IgD-negative memory B cell (primary cell): ENCODE measurements at places on chromosomes 1 and 21. TPM values are rescaled to one million over a fixed set of nuclear protein-coding genes. Genes with fewer than 3 reads are reported as not detected.

The GLUL gene
- 26.2 TPM for polyA plus RNA-seq

The PCSK9 gene
- not detected for polyA plus RNA-seq

The KANK4 gene
- not detected for polyA plus RNA-seq

The FCAMR gene
- polyA plus RNA-seq, result not detected

The RNF186 gene
- polyA plus RNA-seq, result not detected

The SLC9C2 gene
- polyA plus RNA-seq, result not detected

The ALG14 gene
- polyA plus RNA-seq, result 3.5 TPM
